ENCODE measurements at places on chromosomes 6 and 20. TPM values are rescaled to one million over a fixed set of nuclear protein-coding genes. Genes with fewer than 3 reads are reported as not detected.

DNA sequence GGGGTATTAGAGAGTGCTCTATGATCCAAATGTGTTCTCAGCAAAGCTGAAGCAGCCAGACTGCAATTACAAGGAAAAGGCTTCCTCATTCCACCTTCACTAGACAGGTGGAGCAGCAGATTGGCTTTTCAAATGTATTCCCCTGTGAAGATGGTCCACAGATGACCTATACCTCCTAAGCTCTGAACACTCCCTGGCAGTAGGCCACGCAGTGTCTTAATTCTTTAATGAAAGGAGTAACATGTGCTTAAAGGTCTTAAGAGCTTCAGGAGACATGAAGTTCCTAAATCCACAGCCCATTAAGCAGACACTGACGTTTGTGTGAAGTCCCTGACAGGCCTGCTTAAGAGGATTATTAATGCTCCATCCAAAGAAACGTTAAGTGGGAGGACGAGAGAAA lies 138.9 kb upstream of the NUP153 start:
- no peaks in the 10 kb centered on the region for H3K36me3 ChIP-seq
- no peaks in the 10 kb centered on the region for H3K27me3 ChIP-seq
- no peaks in the 10 kb centered on the region for H3K4me1 ChIP-seq
- H3K4me3 ChIP-seq: no peak overlapping the region
- H3K27ac ChIP-seq: no peak overlapping the region

- H3K4me1 ChIP-seq: peaks cover 6% of the 10 kb centered on the region
- H3K36me3 ChIP-seq: no peaks in the 10 kb centered on the region
- no peak overlapping the region for H3K4me3 ChIP-seq
- H3K27ac ChIP-seq: no peak overlapping the region
- no peak for DNase-seq
Observed at GRCh38 chr6:4008324-4009047, 70.5 kb downstream of the FAM217A start.

GRCh38 chr20:3471397-3472021 lies 691 bp downstream of the ATRN start:
- H3K4me3 ChIP-seq: peak overlapping the region; percentile 89
- no peak for DNase-seq
- no peaks in the 10 kb centered on the region for H3K36me3 ChIP-seq
- H3K4me1 ChIP-seq: peaks cover 27% of the 10 kb centered on the region
- peak overlapping the region; percentile 61 for H3K27ac ChIP-seq

DNA sequence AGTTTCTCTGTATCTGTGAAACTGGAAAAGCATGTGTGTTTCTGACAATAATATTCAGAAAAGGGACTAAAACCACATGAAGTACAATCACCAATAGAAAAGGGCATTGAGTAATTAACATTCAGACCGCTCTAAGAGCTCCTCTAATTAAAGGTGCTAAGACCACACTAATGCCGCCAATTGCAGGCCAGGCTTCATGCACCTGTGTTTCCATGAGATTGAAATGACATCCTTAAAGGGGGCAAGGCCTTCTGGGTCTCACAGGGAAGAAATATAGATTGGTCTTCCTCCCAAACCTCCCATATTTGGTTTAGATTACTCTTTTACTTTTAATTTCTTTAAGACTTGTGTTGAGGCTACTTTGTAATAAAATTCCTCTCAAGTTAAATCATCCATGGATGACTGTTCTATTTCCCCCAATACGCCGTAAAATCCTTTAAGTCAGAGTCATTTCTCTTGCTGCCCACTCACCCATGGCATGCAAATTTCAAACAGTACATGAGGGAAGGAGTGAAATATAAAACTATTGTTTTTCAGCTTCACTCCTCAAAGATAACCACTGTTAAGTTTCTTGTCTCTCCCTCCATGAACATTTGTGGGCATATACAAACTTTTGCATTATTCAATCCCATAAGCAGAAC lies 110.6 kb downstream of the UBE3D start:
- no peak overlapping the region for H3K27ac ChIP-seq
- H3K4me3 ChIP-seq: no peak overlapping the region
- DNase-seq: no peak
- H3K36me3 ChIP-seq: no peaks in the 10 kb centered on the region
- no peaks in the 10 kb centered on the region for H3K27me3 ChIP-seq

PNLDC1 gene
- total RNA-seq: 1.0 TPM

- no peak overlapping the region for H3K4me3 ChIP-seq
- H3K36me3 ChIP-seq: no peaks in the 10 kb centered on the region
- no peak for DNase-seq
- H3K4me1 ChIP-seq: no peaks in the 10 kb centered on the region
- H3K27me3 ChIP-seq: no peaks in the 10 kb centered on the region
Observed at GRCh38 chr6:73965539-73966029, 269.6 kb downstream of the CD109 start.

DNA sequence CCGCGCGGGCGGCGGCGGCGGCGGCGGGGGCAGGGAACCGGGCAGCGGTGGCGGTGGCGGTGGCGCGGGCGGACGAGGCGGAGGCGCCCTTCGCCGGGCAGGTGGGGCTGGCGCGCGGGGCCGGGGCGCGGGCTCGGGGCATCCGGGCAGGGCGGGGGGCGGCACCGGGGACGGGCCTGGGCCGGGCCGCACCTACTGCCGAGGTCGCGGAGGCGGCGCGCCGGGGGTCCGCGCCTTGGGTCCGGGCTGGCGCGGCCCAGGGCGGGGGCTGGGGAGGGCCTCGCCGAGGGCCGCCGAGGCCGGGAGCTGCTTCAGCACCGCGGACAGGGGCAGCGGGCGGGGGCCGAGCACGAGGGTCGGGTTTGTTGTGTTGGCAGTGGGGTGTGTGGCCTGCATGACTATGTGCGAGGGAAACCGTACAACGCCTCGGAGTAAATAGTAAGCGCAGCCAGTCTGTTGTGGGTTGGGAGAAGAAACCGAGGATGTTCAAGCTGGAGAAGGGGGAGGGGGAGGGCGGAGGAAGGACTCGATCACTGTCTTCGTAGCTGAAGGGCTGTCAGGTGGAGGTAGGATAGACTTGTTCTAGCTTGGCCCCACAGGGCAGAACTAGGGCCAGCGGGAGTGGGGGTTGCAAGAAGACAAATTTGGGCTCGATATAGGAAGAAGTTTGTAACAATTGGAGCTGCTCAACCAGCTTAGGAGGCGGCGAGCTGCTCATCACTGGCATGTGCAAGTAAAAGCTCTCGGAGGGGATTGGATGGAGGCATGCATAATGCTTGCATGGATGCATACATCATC lies 593 bp downstream of the MMP24 start:
- no peak overlapping the region for H3K27ac ChIP-seq
- H3K4me1 ChIP-seq: peaks cover 20% of the 10 kb centered on the region
- no peaks in the 10 kb centered on the region for H3K27me3 ChIP-seq
- no peaks in the 10 kb centered on the region for H3K36me3 ChIP-seq

TP53TG5 gene
- not detected for total RNA-seq

- peak overlapping the region; percentile 99 for H3K4me3 ChIP-seq
- DNase-seq: peak; percentile 17
- H3K27me3 ChIP-seq: no peaks in the 10 kb centered on the region
- H3K36me3 ChIP-seq: peaks cover 27% of the 10 kb centered on the region
Observed at GRCh38 chr20:3157817-3158216, 1.8 kb downstream of the FASTKD5 start.

DNA sequence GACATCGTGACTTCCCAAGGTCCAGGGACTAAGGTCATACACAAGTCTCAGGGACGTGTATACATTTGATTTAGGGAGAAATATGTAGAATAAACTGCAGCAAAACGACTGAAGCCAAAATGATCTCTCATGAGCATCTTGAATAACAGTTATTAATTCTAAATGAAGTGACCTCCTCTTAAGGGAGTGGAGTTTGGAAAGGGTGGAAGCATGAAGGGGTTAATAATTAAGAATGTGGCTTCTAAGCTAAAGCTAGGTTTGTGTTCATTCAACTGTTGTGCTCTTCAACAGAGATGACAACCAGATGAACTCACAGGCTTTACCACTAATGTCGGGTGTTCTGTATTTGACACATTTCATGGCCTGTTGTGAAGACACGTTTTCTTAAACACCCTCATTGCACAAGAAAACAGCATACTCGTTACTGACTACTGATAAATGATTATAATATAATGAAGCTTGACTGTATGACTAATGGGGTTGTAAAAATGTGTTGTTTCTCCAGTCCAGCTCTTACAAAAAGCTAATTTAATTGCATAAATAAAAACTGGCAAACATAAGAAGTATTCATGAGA lies 1.5 kb downstream of the PPP1R14C start:
- H3K36me3 ChIP-seq: no peaks in the 10 kb centered on the region
- H3K4me3 ChIP-seq: peak overlapping the region; percentile 58
- peaks cover 20% of the 10 kb centered on the region for H3K4me1 ChIP-seq
- DNase-seq: no peak

TSPO2 gene
- total RNA-seq: not detected

FILIP1 gene
- 23.1 TPM for total RNA-seq

GRCh38 chr6:16184129-16184528 lies 54.3 kb upstream of the GMPR start:
- no peak for DNase-seq
- no peak overlapping the region for H3K27ac ChIP-seq
- H3K4me3 ChIP-seq: no peak overlapping the region
- H3K27me3 ChIP-seq: no peaks in the 10 kb centered on the region

IMPG1 gene
- total RNA-seq: not detected

WFDC13 gene
- not detected for total RNA-seq

ARG1 gene
- 5.1 TPM for total RNA-seq

DNA sequence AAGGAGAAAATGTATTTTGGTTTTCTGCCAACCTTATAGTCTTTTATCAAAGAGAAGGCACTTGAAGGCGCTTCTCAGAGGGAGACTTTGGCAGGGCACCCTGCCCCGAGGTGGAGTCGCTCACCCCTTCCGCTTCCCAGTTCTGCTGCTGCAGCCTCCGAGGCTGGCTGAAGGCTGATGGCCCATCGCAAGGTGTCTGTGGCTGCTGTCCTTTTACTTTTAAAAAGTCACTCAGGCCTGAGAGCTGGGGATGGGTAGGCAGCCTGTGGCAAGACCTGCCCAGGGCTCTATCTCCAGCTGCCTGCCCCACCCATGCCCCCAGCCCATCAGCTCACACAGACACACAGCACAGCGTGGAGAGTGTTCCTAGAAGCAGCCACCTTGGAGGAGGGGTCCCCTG lies 206.6 kb upstream of the CST7 start:
- H3K4me3 ChIP-seq: no peak overlapping the region
- no peaks in the 10 kb centered on the region for H3K4me1 ChIP-seq
- H3K36me3 ChIP-seq: no peaks in the 10 kb centered on the region
- no peaks in the 10 kb centered on the region for H3K27me3 ChIP-seq
